ENCODE measurements at places on chromosomes 4 and X.

GRCh38 chr4:86967798-86968197, 33.0 kb downstream of the AFF1 start:
- no peak for DNase-seq

GRCh38 chr4:183626168-183626567, 32.8 kb downstream of the RWDD4 start:
- no peak for DNase-seq

- peak; percentile 61 for DNase-seq
Observed at GRCh38 chrX:40262157-40263013, 164.6 kb upstream of the BCOR start.

GRCh38 chr4:78644063-78644691, 92.6 kb downstream of the ANXA3 start:
- DNase-seq = no peak

DNA sequence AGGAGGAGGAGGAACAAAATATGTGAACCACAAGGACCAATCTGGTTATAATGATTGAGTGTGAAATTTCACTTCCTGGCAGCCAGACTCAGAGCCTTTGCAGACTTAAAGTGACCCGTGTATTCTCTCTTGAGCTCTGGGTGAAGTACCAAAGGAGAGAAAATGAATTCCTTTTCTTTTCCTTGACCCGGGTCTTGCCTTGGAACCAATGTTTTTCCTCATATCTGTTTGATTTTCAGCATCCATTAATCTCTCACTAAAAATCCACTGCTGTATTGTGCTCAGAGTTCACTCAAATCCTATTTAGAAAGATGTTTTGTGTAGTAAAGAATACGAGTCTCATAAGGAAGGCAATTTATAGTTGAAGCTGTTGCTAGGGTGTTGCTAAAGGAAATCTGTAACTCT, 78.3 kb upstream of the C1QTNF7 start:
- DNase-seq = no peak

DNA sequence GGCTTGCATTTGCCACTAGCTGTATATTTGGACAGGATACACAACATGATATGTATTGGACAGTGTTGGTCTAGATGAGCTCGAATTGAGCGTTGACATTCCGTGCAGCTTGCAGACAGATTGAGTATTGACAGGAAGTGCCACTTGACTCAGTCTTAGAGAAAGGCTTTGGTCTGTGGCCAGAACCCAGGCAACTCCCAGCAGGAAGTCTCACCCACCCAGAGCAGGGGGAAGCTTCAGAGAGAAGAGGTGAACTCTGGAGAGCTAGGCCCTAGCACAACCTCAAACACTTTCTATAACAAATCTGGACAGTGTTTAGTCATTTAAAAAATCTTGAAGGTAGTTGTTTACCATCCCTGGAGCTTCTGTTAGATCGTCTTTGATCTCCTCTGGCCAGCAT, 280.5 kb downstream of the FBXW7 start:
- peak; percentile 61 for DNase-seq

- no peak for DNase-seq
Observed at GRCh38 chr4:53608649-53609048, 17.4 kb upstream of the LNX1 start.

DNA sequence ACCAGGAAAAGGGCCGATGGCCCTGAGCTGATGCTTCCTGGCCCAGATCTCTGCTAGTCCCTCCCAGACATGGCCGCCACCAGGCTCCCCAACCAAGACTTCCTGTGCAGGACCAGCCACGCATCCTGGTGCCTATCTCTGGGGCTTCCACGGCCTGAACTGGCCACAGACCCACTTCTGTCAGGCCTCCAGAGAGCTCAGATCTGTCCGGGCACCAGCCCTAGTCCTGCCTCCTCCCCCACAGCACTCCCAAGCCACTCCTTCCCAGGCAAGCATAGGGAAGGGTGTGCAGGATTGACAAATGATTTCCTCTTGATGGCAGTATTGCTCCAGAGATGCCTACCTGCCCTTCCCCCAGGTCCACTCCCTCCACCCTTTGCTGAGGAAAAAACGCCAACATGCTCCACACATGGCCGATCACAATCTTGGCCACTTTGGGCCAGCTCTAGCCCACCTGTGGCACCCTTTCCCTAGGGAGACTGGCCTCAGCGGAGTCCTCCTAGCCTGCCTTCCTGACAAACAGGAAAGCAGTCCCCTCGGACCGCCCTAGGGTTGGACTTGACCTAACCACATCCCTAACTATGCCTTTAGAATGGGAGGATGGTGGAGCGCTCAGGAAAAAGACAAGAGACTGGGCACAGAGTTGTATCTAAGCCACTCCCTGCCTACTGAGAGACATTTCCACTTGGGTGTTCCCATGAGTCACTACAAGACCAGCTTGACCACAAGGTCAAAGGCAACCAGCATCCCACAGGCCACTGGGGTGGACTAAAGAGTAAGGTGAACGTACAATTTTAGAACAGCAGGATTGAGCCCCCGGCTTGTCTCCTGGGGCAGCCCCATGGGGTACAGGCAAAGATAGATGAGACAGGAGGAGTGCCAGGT, 277.5 kb upstream of the AGTR2 start:
- no peak for DNase-seq

DNA sequence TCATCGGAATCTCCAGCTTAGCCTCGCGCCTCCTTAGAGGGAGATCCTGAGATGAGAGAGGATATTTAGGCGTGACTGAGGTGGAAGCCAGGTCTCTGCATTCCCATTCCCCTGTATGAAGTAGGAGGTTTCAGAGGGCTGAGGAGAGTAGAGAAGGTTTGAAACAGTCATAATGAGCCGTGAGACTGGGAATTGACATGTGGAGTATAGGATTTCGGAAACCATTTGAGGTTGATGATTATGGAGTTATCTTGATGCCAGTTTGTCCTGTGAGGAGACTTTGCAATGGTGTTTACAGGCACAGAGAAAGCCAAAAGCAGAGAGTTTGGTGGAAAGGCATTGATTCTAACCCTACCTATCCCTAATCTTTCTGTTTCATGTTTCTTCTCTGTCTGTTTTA, 2.0 kb downstream of the CHST7 start:
- DNase-seq = no peak

DNA sequence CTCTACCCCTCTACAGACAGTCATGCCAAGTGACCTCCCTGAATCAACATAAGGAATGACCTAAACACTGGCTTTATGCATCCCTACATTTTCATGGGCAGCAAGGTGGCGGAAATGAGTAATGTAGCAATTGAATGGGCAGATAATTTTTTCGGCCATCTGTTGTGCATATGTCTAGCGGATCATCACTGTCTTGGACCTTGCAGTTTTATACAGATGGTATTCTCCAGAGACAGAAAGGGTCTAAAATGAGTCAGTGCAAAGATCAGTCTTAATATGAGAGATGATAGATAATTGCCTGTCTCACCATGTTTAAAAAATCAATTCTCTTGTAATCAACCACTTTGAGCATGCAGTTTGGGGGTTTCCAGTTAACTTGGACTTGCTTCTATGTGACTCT, 177.3 kb upstream of the DKK2 start:
- DNase-seq = no peak

DNA sequence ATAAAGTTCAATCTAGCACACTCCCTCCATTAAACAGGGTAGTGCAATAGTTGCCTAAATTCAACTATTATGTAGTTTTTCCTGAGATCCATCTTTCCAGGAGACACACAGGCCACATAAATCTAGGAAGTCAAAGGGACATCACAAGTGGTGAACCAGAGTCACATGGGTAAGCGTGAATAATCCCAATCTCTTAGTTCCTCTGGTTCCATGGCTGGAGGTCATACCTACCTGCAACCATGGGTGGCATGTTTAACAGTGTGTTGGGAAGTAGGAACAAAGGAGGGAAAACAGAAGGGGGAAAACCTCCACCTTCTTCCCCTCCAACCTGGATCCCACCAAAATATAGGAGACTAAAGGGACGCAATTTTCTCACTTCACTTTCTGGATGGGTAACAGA, 2651.6 kb downstream of the ARAP2 start:
- no peak for DNase-seq

- DNase-seq = no peak
Observed at GRCh38 chr4:176593943-176594342, 198.8 kb downstream of the VEGFC start.

- DNase-seq = no peak
Observed at GRCh38 chr4:184331268-184331995, 113.8 kb upstream of the ENPP6 start.

- DNase-seq = peak; percentile 54
Observed at GRCh38 chr4:6873792-6874461, 35.7 kb upstream of the TBC1D14 start.

GRCh38 chrX:132861076-132861475, 97.4 kb downstream of the HS6ST2 start:
- no peak for DNase-seq

DNA sequence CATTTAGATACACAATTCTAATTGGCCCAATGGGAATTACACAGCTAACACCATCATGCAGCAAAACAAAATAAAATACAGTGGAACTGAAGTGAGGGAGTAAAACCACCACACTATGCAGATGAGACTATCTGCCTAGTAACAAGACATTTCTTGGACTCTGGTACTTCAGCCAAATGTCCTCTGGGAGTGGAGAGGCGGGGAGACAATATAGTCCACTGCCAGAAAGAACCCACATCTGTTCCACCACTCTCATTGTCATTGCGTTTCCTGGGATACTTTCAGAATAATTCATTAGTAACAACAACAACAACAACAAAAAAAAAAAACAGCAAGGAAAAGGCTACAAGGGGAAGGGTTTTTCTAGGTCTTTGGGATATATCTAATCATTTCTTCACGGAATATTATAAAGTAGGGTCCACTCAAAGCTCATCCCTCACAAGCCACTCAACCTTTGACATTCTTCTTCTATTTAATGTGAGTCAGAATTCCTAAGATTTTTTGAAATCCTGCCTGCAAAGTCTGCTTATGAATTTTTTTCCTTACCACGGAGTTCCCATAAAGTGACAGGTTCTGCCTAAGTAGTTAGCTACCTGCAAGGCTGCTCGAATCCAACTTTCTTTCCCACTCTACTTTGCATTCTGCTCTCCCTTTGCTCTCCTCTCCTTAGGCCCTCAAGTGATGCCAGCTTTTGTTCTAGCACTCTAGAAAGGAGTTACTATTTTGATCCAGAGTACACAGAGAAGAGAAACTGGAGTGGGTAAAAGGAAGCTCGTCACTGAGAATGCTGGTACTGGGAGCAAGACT, 254.6 kb downstream of the CHIC1 start:
- no peak for DNase-seq

- DNase-seq = no peak
Observed at GRCh38 chrX:57445076-57445475, 146.7 kb upstream of the ZXDB start.

GRCh38 chr4:5923376-5923775, 30.5 kb upstream of the CRMP1 start:
- no peak for DNase-seq

- DNase-seq = no peak
Observed at GRCh38 chr4:120616-121015, 3.7 kb upstream of the ZNF718 start.

GRCh38 chr4:17093481-17093880, 195.0 kb upstream of the LDB2 start:
- DNase-seq = no peak

DNA sequence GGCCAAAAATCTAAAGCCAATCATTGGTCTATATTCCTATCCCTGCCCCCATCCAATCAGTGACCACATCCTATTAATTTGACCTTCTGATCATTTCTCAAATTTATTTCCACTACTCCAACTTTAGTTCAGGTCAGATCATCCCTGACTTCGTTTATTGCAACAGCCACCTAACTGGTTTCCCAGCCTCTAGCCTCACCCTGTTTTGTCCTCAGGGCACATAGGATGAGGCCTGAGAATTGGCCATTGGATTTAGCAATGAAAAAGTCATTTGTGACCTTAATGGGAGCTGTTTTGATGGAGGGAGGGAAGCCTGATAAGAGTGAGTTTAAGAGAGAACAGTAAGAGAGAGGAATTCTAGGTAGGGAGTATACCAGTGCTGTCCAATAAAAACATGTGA, 155.0 kb downstream of the AMMECR1 start:
- no peak for DNase-seq

- DNase-seq = no peak
Observed at GRCh38 chrX:119495734-119496726, 27.8 kb downstream of the SLC25A5 start.

- DNase-seq = no peak
Observed at GRCh38 chr4:152651473-152652060, 28.2 kb downstream of the TMEM154 start.

DNA sequence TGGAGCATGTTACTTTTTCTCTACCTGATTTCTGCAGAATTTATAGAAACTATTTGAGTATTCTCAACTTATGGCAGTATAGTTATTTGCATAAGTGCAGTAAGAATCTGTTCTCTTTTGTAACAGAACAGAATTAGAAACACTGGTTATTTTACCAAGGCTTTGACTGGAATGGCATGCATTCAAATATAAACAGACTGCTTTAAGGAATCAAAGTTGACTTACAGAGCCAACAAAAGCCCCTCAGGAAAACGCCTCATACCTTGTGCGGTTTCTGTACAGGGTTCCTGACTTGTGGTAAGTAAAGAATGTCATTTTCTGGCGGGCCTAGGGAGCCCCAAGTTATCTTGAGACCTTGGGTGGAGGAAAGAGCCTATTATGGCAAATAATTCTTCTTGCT, 97.1 kb downstream of the GPR143 start:
- no peak for DNase-seq

GRCh38 chr4:88736264-88736663, 38.6 kb upstream of the NAP1L5 start:
- DNase-seq = no peak

- no peak for DNase-seq
Observed at GRCh38 chr4:55543858-55544257, 2.9 kb downstream of the CLOCK start.

DNA sequence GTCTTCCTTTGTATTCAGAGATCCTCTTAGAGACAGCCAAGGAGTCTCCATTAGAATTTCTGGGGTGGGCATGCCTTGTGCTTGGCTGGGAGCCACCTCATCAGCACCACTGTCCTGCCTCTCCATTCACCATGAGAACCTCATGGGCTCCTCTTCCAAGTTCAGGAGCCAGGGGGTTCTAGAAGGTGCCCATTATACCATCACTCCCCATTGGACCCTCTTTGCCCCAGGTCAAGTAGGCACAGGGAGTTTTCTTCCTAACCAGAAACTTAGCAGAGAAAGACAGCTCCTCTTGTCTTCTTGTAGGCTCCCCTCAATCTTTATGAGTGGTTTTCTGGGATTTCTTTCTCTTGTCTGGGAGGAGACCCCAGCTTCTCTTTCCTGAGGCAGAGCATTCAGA, 31.1 kb downstream of the ASMT start:
- no peak for DNase-seq

GRCh38 chr4:26746802-26747213, 113.8 kb upstream of the STIM2 start:
- no peak for DNase-seq

GRCh38 chrX:37646254-37646653, 39.3 kb upstream of the XK start:
- no peak for DNase-seq

DNA sequence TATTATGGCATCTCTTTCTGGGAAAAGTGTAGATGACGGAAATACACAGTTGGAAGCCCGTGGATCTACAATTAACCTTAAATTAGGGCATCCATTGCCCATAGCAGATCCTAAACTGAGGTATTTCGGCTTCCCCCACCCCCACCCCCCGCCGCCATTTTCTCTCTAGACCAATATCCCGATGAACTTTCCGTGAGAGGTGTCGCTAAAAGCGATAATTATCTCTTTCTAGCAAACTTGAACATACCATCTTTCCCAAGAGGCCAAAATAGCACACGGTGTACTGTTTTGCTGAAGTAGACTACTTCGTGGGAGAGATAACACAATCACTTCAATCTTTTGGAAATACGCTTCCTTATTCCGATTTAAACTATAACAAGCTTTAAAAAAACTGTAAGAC, 554 bp downstream of the KLHL15 start:
- DNase-seq = no peak
